ENCODE measurements at places on chromosomes 13 and 19.

DNA sequence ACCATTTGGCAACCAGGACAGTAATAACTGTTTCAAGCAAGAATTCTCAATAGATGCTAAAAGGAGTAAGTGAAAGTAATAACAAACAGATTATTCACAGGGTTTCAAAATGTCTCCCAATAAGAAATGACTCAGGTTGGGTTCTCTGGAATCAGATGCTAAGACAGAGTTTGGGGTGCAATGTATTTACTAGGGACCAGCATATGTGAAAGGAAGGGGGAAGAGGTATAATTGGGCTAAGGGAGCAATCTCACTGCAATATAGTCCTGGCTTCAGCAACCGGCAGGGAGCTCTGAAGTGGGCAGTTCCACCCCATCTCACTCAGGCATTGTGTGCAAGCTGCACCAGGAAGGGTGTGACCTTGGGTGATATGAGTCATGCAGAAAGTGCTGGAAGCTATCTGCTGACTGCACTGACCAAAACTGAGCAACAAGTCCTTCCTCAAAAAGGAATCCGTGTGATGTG lies 23.4 kb downstream of the ZDHHC20 start:
- no peak for DNase-seq

DNA sequence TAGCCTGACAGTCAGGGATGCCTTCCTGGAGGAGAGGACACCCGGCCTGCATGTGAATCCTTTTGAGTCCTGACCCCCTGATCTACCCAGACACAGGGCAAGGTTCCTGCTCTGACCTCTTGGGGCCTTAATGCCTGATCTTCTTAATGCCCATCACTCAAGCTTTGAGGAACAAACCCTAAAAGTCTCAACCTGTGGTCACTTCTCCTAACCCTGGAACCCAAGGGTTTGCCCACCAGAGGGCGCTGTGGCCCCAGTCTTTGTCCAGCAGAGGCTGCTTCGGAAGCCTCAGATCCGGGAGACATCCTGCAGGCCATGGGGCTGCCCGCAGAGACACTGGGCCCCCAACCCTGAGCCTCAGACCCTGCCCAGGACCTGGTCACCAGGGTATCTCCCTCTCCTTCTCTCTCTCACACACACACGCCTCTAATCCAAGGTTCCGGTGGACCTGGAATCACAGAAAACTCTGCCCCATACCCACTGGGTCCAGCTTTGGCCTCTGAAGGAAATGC lies 9.8 kb upstream of the DPF1 start:
- peak; percentile 60 for DNase-seq

GRCh38 chr13:74210693-74211393 lies 76.6 kb upstream of the KLF12 start:
- DNase-seq = peak; percentile 6

GRCh38 chr13:81171065-81171647 lies 830.2 kb upstream of the SPRY2 start:
- peak; percentile 31 for DNase-seq

GRCh38 chr13:49343255-49343654 lies 95.5 kb downstream of the CDADC1 start:
- DNase-seq = no peak

DNA sequence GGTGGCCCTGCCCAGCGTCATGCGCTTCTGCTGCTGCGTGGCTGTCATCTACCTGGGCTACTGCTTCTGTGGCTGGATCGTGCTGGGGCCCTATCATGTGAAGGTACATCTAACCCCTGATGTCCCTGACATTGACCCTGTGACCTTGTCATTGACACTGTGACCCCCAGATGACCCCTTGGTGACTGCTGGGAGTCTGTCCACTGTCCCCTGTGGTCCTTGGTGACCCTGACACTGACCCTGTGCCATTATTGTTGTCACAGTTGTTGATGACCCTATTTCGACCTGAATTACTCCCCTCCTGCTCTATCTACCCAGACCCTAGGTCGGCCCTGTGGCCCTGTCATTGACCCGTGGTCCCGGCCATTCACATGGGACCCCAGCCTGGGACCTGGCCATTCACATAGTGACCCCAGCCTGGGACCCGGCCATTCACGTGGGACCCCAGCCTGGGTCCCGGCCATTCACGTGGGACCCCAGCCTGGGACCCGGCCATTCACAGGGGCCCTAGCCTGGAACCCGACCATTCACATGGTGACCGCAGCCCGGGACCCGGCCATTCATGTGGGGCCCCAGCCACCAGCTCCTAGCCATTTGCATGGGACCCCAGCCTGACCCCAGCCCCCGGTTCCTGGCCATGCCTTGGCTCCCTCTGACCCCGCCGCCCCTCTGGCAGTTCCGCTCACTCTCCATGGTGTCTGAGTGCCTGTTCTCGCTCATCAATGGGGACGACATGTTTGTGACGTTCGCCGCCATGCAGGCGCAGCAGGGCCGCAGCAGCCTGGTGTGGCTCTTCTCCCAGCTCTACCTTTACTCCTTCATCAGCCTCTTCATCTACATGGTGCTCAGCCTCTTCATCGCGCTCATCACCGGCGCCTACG lies 5.7 kb upstream of the PNPLA6 start:
- no peak for DNase-seq

DNA sequence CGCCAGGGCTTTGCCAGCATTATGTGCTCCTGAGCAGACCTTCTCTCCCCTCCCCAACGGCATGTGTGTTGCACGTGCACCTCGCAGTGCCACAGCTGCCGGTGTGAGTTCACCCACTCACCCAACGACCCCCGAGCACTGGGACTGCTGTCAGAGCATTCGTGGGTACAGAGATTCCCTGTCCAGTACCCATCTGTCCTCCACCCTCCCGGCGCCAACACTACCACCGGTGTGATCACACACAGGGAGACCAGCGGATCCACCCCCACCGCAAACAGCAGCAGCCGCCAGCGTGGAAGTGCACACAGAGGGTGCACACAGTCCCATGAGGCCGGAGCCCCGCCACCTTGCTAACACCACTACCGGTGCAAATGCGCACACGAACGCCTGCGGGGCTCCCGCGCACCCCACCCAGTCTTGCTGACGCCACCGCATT lies 15.9 kb downstream of the LILRA1 start:
- DNase-seq = no peak

DNA sequence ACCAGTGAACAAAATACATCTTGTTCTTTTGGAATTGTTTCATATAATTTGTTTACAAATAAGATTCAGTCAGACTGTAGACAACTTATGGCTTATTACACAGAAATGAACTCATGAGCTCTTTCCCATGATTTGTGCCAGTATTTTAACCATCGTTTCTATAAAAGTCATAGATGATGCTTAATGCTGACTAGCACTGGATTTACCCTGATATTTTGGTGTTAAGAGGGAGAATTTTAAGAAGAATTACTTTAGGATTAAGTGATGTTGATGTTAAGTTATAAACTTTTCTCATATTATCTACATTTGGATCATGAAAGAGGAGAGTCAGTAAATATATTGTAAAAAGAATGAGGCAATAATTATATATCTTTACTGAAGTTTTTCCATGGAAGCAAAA lies 162.7 kb downstream of the POSTN start:
- DNase-seq = no peak

All from NCI-H1694 treated with DMSO at 0.1 percent for 48 hours (cell line).